ENCODE measurements at places on chromosomes 3 and 15. TPM values are rescaled to one million over a fixed set of nuclear protein-coding genes. Genes with fewer than 3 reads are reported as not detected.

- DNase-seq = peak; percentile 33
Measured at GRCh38 chr3:426072-426471, 229.5 kb downstream of the CHL1 start.

GRCh38 chr3:18469775-18470174 is 44.6 kb upstream of the SATB1 start:
- no peak for DNase-seq

GRCh38 chr3:13344663-13345062 is 75.5 kb downstream of the NUP210 start:
- DNase-seq = no peak

PLA2G4E gene
- total RNA-seq = 0.14 TPM

SST gene
- not detected for total RNA-seq

- no peak for DNase-seq
Measured at GRCh38 chr3:70053293-70053692, 53.8 kb downstream of the SAMMSON start.

- DNase-seq = no peak
Measured at GRCh38 chr15:40054605-40054854, 15.5 kb upstream of the SRP14 start.

DNA sequence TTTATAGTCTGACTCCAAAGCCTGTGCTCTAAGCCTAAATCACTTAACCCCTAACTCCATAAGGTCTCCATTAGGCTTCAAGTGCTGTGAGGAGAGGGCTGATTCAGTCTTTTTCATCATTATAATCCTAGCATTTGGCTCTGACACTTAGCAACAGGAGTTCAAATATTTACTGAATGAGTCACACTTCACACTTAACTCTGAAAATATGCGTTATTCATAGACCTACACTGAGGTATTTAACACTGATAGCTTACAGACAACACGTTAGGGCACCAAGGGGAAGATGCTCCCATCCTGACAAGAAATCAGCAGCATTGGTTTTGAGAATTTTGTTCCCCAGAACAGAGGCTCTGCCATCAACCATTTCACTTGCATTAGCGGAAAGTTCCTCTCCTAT is 53.5 kb downstream of the MSL2 start:
- peak; percentile 95 for DNase-seq

GRCh38 chr15:55959744-55960447 is 33.5 kb downstream of the NEDD4 start:
- no peak for DNase-seq

- no peak for DNase-seq
Measured at GRCh38 chr3:98763076-98763475, at the start of gene ST3GAL6. ST3GAL6 (plus strand) TSS chr3:98763340; CDS start chr3:98768441, 5,101 bp downstream.

CMTM8 gene
- 1.8 TPM for total RNA-seq

DNA sequence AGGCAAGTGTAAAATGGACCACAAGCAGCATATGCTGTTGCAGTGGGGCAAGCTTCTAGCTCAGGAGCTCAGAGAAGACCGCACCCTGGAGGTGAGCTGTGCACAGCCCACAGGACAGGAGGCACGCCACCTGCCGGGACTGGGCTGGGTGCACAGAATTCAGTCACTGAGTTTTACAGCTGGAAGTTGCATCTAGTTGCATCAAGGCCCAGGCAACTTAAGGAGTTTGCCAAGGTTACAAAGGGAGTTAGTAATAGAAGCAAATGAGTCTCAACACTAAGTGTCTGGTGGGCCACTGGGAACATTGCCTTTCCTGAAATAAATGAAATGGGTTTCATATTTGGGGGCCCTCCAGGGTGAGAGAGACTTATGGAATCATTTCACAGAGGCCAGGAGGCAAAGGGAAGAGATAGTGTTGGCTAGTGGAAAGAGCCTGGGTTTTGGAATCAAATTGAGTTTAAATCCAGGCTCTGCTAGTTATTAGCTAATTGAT is 36.0 kb upstream of the TIMP4 start:
- no peak for DNase-seq

CEP19 gene
- 2.4 TPM for total RNA-seq

DNA sequence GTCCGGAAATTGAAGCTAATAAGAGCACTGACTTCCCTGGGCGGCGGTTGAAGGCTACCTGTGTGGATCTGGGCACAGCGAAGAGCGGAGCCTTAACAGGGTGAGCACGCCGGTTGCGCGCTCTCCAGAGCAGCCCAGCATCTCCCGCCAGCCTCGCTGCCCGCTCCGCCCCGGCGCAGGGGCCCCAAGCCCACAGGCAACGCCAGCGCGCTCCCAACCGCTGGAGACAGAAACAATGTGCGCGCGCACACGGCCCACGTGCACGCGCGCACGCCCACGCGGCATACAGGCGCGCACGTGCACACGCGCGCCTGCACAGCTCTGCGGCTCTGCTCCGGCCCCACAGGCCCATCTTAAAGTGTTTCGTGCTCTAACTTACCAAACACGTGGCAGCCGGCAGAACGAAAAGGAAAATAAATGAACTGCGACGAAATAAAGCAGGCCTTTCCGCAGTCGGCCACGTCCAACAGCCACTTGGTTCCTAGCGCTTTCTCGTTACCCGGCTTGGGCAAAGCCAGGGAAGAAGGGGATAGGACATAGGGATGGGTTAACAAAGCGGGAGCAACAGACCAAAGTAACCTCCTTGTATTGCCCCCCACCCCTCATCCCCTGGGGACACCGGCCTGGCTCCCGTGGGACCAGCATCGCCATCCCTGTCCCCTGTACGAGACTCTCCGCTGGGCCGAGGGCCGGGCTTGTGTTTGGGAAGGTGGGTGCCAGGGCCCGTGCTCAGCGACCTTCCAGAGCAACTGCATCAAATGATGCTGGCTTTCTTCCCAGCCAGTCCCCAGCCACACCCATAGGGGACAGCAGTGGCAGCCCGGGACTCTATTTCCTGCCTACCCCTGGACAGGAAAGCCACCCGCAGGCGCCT is 203.7 kb downstream of the ABHD5 start:
- DNase-seq = peak; percentile 63

RLBP1 gene
- total RNA-seq = not detected

FBXO40 gene
- total RNA-seq = not detected

DNA sequence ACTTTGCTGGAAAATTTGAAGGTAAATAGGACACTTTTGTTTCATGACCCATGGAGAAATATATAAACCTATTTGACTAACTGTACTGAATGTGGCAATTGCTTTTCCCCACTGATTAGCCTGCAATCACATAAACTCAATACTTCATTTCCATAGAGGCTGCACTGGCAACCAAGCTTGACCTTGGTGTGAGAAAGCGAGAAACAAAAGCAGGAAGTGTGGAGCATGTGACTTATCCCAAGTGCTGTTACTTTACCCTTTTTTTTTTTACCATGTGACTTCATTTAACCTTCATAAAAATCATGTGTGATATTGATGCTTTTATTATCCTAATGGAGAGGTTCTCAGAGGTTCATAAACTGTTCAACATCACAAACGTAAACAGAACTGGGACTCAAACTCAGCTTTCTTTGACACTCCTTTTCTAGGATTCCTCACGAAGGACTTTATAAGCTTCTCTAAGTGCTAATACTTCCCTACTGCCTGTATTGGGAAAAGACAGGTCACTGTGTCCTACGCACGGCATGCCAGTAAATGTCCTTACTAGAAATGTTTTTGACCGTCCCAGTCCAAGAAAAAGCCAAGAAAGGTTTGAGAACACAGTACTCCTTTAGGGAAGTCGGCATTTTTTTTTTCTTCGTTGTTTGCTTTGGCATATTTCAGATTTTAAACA is 34.9 kb upstream of the ZNF385D start:
- DNase-seq = no peak

DNA sequence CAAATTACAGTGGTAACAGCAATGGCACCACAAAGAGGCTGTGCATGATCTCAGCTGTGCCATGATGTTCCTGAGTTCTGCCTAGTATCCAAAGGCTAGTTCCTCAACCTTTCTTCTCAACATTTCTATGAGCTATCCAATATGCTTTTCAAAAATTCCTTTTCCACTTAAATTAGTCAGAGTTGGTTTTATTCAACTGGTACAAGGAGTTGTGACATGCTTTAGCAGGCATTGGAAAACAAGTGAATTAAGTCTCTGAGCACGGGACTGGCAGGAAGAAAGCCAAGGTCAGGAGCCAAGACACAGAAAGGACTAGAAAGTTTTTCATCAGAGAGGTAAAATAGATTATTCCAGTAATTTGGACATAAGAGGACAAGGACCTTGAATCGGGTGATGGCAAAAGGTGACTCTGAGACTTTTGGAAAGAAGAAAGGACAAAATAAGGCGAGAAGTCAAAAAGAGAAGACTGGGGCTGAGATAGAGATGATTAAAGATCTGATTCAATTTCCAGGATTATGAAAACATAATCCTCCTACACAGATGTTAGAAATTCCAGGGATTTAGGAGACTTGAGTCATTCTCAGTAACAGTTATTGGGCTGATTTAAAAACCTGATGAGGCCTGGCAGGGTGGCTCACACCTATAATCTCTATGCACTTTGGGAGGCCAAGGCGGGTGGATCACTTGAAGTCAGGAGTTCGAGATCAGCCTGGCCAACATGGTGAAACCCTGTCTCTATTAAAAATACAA is 36.1 kb downstream of the PBRM1 start:
- peak; percentile 14 for DNase-seq

DNA sequence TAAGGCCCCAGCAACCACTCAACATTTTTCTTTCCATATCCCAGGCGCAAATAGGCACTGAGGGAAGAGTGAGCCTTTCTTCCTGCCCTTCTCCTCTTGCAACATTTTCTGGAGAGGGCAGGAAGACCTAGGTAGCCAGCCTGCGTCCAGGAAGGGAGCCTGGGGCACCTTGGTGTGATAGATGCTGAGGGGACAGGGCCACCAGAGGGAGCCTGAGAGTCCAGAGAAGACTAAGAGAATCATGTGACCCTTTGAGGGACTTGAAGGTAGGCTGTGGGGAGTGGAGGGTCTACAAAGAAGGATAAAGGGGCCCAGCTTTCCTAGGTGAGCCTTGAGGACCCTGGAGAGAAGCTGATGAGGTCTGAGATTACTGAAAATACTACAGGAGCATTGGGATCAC is 346.6 kb downstream of the CNTN6 start:
- DNase-seq = no peak

C3orf62 gene
- total RNA-seq = 2.3 TPM

DNA sequence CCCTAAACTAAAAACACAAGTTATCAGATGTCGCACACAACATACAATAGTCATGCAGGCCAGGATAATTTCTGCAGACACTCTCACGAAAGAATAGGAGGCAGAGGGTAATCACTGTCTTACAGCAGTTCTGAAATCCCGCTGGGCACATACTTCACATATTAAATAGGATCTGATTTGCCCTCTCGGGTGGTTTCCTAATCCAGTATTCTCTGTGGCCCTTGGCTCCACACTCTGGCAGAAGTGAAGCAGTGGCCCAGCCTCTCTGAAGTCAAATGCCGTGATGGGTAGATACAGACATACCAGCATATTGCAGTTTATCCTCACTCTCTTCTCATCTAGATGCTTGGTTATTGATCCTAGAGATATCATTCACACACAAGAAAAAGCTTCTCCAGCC is 19.0 kb downstream of the GADL1 start:
- no peak for DNase-seq

DZIP1L gene
- 7.6 TPM for total RNA-seq

GRCh38 chr3:79930196-79930595 is 162.4 kb upstream of the ROBO1 start:
- DNase-seq = no peak

DNA sequence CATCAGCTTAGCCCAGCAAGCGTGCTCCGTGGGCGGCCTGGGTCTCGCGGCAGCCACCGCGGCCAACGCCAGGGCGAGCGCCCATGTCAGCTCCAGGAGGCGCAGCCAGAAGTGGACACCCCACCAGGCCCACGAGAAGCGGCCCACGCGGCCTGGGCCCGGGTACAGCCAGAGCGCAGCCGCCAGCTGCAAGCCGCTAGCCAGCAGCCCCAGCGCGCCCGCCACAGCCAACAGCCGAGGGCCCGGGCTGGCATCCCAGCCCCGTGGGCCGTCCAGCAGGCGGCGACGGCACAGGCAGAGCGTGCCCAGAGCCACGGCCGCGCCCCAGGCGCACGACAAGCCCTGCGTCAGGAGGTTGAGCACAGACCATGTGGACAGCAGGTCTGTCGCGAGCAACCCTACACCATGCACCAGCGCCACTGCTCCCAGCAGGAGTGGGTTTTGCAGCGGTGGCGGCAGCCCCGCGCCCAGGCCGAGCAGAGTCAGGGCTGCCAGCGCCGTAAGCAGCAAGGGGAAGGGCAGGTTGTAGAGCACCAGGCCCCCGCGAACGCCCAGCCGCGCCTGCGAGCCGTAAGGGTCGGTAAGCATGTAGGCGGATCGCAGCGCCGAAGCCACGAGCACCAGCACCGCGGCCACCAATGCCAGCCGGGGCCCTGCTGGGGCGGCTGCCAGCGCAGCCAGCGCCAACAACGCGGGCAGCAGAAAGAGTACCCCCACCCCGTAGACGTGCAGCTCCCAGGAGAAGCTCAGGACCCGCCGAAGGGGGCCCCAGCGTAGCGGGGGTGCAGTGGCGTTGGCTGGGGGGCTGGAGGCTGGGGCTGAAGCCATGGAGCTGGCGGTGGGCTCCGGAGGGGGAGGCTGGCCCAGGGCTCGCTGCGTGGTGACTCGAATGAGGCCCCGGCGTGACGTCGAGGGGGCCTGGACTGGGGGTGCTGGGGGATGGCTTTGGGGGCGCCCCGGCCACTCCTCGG is 4.9 kb downstream of the PRRT3 start:
- no peak for DNase-seq

CCR3 gene
- total RNA-seq = not detected

IL17RB gene
- total RNA-seq = not detected

DNA sequence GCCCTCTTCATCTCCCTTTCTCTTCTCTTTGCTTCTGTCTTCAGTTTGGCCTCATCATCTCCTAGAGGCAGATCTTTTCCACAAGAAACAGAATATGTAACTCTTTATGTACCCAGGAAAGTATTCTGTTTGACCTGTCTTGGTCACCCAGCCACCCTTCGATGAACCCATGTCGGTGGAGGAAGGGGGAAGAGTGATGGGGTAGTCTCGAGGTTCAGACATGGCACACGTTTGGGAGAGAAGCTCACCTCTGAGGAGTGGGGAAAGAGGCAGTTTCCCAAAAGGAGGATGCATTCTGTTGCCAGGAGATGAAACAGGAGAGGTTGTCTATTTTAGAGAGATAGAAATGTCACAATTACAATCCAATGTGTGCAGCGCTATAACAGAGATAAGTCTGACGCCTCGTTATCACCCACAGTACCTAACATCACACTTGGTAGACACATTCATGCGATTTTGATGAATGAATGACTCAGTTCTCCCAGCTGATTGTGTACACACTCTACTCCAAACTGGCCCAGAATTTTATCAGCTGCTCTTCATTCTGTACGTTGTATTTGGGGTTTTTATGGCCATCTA is 722 bp upstream of the CCDC50 start:
- no peak for DNase-seq

DNA sequence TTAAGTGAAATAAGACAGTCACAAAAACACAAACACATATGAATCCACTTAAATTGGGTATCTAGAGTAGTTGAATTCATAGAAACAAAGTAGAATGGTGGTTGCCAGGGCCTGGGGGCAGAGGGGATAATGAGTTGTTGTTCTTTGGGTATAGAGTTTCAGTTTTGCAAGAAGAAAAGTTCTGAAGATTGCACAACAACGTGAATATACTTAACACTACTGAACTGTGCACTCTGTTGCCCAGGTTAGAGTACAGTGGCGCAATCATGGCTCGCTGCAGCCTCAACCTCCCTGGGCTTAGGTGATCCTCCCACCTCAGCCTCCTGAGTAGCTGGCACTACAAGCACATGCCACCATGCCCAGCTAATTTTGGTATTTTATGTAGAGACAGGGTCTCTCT is 14.9 kb downstream of the GRAMD2A start:
- no peak for DNase-seq
